ENCODE measurements at places on chromosomes 12 and 14.

DNA sequence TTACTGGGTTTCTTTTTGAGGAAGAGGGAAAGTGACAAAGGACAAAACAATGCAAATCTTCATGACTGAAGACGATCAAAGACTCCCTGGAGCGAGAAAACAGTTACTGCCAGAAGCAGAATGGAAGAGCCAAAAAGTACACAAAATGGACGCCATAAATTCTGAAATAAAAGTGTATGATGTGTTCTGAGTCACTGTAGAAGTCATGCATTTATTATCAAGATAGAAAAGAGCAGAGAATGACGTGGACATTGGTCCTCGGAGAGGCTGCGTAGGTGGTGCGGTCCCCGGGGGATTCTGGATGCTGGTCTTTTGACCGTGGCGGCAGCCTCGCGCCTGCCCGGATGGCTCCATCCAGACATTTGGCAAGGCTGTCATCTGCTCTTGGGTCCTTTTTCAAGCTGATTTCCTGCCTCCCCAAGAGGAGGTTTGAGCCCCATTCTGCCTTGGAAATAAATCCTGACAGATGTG is 52.8 kb downstream of the C14orf132 start:
- DNase-seq: no peak
- H3K27me3 ChIP-seq: no peaks in the 10 kb centered on the region
- H3K27ac ChIP-seq: no peak overlapping the region
- no peak overlapping the region for H3K4me3 ChIP-seq
- H3K36me3 ChIP-seq: no peaks in the 10 kb centered on the region
- no peaks in the 10 kb centered on the region for H3K4me1 ChIP-seq

GRCh38 chr12:14903386-14904098 is 17.9 kb upstream of the MGP start:
- no peaks in the 10 kb centered on the region for H3K27me3 ChIP-seq
- DNase-seq: peak; percentile 47
- peaks cover 9% of the 10 kb centered on the region for H3K4me1 ChIP-seq
- H3K36me3 ChIP-seq: peaks cover 18% of the 10 kb centered on the region
- no peak overlapping the region for H3K4me3 ChIP-seq
- no peak overlapping the region for H3K27ac ChIP-seq

- H3K36me3 ChIP-seq: no peaks in the 10 kb centered on the region
- DNase-seq: no peak
- H3K27ac ChIP-seq: no peak overlapping the region
- no peak overlapping the region for H3K4me3 ChIP-seq
- H3K27me3 ChIP-seq: peaks cover 10% of the 10 kb centered on the region
These were observed 40.4 kb upstream of the LDHB start for GRCh38 chr12:21697904-21698630.

DNA sequence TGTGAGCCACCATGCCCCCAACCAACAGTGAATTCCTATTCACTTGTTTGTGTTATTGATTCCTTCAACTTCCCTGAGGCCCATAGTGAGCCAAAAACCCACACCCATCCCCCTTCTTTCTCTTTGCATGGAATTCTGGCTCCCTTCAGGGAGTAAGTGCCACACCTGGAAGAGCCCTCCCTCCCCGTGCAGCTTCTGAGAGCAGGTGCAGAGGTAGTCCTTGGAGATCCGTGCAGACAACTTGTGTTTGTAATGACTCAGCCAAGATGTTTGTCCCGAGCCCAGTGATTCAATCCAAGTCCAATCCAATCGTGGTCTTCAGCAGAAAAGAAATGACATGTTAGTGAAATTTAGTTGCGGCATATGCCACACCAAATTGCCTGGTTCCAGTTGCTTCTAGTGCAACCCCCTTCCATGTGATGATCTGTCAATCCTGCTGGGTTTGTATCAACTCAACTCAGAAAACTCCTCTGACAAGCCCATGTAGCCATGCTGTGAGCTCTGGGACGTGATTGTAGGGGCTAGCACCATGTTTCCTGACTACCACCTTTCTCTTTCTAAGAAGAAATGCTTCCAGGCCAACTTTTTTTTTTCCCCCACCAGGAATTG is 27.5 kb downstream of the GPRC5A start:
- no peak overlapping the region for H3K4me3 ChIP-seq
- H3K27ac ChIP-seq: no peak overlapping the region
- peaks cover 10% of the 10 kb centered on the region for H3K27me3 ChIP-seq
- no peak for DNase-seq
- H3K4me1 ChIP-seq: peaks cover 3% of the 10 kb centered on the region

- peaks cover 26% of the 10 kb centered on the region for H3K36me3 ChIP-seq
- no peak for DNase-seq
- no peak overlapping the region for H3K27ac ChIP-seq
- no peak overlapping the region for H3K4me3 ChIP-seq
These were observed 58.6 kb downstream of the R3HDM2 start for GRCh38 chr12:57372233-57372632.

DNA sequence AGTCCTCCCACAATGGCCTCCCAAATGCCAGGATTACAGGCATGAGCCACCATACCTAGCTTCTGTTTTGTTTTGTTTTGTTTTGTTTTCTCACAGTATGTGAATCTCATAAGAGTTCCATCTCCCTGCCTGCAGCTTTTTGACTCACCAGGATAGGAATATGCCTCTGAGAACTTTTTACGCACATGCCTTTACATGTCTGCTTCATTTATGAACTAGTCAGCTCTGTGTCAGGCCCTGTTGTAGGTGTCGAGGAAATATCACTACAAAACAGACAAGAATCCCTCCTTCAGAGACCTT is 89.0 kb downstream of the BORCS5 start:
- no peak overlapping the region for H3K27ac ChIP-seq
- peaks cover 11% of the 10 kb centered on the region for H3K36me3 ChIP-seq
- DNase-seq: no peak
- H3K4me3 ChIP-seq: no peak overlapping the region
- peaks cover 49% of the 10 kb centered on the region for H3K4me1 ChIP-seq

Measured in activated CD4-positive, alpha-beta T cell treated with anti-CD3 and anti-CD28 coated beads, Interleukin-2, amount 10 ng/mL, durations not matched to agents 24 days and 14 days (primary cell).